Activated CD8-positive, alpha-beta T cell treated with anti-CD3 and anti-CD28 coated beads for 36 hours (primary cell): ENCODE measurements at places on chromosomes 11 and 22. TPM values are rescaled to one million over a fixed set of nuclear protein-coding genes. Genes with fewer than 3 reads are reported as not detected.

GRCh38 chr22:31943206-31943977 is 943 bp upstream of the YWHAH start:
- no peak for DNase-seq
- peak overlapping the region; percentile 96 for H3K27ac ChIP-seq
- H3K4me1 ChIP-seq, result peaks cover 28% of the 10 kb centered on the region

DNA sequence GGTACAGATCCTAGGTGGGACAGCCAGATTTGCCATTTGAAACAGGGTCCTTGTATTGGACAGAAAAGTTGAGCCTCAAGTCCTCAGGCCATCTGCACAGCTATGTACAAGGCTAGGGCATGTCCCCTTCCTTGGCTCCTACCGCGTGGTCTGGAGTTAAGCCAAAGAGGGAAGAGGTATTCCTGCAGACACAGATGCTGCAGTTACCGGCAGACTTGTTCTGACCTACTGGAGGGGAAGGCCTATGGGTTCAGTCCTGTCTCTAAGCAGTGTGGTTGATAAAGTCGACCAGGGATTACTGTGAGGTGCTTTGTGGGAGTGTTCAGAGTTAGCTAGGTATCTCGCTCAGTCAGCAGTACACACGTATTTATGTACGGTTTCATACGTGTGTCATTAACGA is 180.6 kb downstream of the ADAMTS15 start:
- H3K27me3 ChIP-seq, result peaks cover 6% of the 10 kb centered on the region
- H3K27ac ChIP-seq, result no peak overlapping the region
- no peaks in the 10 kb centered on the region for H3K36me3 ChIP-seq

SERGEF gene
- 64.4 TPM for total RNA-seq

PATE4 gene
- total RNA-seq, result not detected

- peak; percentile 19 for DNase-seq
- H3K4me1 ChIP-seq, result peaks cover 11% of the 10 kb centered on the region
- H3K27ac ChIP-seq, result no peak overlapping the region
- H3K4me3 ChIP-seq, result no peak overlapping the region
These were observed 84.3 kb downstream of the IGLL1 start for GRCh38 chr22:23495614-23496444.

GRCh38 chr11:7490054-7490453 is 4.7 kb downstream of the OLFML1 start:
- H3K27me3 ChIP-seq, result no peaks in the 10 kb centered on the region
- no peak for DNase-seq
- H3K36me3 ChIP-seq, result no peaks in the 10 kb centered on the region
- peaks cover 2% of the 10 kb centered on the region for H3K4me1 ChIP-seq

- no peaks in the 10 kb centered on the region for H3K27me3 ChIP-seq
- H3K4me3 ChIP-seq, result no peak overlapping the region
- H3K36me3 ChIP-seq, result peaks cover 26% of the 10 kb centered on the region
- peak; percentile 45 for DNase-seq
- H3K27ac ChIP-seq, result no peak overlapping the region
These were observed 17.3 kb downstream of the TRAF6 start for GRCh38 chr11:36492724-36493304.

DNA sequence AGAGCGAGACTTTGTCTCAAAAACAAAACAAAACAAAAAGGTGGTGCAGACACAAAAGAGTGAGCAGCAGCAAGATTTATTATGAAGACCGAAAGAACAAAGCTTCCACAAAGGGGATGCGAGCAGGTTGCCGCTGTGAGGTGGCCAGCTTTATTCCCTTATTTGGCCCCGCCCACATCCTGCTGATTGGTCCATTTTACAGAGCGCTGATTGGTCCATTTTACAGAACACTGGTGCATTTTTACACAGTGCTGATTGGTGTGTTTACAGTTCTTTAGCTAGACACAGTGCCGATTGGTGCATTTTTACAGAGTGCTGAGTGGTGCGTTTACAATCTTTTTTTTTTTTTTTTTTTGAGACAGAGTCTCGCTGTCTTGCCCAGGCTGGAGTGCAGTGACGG is 77.4 kb downstream of the CECR2 start:
- no peak overlapping the region for H3K4me3 ChIP-seq
- DNase-seq, result no peak
- H3K27me3 ChIP-seq, result peaks cover 2% of the 10 kb centered on the region
- no peak overlapping the region for H3K27ac ChIP-seq
- no peaks in the 10 kb centered on the region for H3K36me3 ChIP-seq
- H3K4me1 ChIP-seq, result no peaks in the 10 kb centered on the region

MS4A3 gene
- not detected for total RNA-seq

GLYAT gene
- not detected for total RNA-seq

DNA sequence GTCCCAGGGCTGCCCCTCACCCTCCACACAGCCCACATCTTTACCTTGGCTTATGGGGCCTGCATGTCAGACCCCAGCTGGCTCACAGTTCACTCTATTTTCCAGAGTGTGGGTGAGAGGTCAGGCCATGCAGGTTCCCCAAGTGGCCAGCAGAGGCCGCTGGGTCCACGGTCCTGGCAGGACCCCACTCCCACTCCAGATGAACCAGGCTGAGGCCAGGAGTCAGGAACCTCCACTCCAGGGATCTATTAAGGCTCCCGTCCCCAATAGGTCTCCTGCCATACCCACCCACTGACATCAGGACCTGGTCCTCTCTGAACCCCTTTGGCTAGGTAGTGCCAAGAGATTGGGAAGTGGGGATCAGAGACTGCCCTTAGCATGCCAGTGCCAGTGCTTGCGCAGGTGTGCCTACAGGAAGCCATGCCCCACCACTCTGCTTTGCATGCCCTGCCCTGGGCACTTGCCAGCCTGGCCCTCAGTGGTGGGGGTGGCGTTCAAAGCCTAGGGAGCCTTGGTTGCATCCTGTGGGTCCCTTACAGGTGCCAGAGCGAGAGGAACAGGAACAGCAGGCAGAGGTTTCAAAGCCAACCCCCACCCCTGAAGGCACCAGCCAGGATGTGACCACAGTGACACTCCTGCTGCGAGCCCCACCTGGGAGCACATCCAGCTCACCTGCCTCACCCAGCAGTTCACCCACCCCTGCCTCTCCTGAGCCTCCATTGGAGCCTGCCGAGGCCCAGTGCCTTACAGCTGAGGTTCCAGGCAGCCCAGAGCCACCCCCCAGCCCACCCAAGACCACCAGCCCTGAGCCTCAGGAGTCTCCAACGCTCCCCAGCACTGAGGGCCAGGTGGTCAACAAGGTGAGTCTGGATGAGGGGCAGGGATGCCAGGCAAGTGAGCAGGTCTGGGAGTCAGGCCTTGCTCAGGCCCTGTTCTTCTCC is 8.3 kb downstream of the SMTN start:
- peaks cover 3% of the 10 kb centered on the region for H3K4me1 ChIP-seq
- H3K36me3 ChIP-seq, result no peaks in the 10 kb centered on the region
- no peaks in the 10 kb centered on the region for H3K27me3 ChIP-seq
- DNase-seq, result peak; percentile 48
- no peak overlapping the region for H3K27ac ChIP-seq
- H3K4me3 ChIP-seq, result no peak overlapping the region

- no peak overlapping the region for H3K4me3 ChIP-seq
- H3K27ac ChIP-seq, result no peak overlapping the region
- no peaks in the 10 kb centered on the region for H3K36me3 ChIP-seq
- H3K27me3 ChIP-seq, result peaks cover 58% of the 10 kb centered on the region
These were observed 1.4 kb upstream of the KCNJ5 start for GRCh38 chr11:128889657-128890213.

GRCh38 chr11:11263238-11264005 is 89.6 kb downstream of the CSNK2A3 start:
- H3K4me1 ChIP-seq, result peaks cover 3% of the 10 kb centered on the region
- DNase-seq, result no peak
- H3K36me3 ChIP-seq, result no peaks in the 10 kb centered on the region
- no peak overlapping the region for H3K4me3 ChIP-seq
- H3K27me3 ChIP-seq, result peaks cover 17% of the 10 kb centered on the region

ARHGAP8 gene
- total RNA-seq, result 2.1 TPM
